ENCODE measurements at places on chromosomes 3 and 15.

GRCh38 chr3:196749125-196749524 lies 9.5 kb downstream of the PAK2 start:
- no peak for DNase-seq

DNA sequence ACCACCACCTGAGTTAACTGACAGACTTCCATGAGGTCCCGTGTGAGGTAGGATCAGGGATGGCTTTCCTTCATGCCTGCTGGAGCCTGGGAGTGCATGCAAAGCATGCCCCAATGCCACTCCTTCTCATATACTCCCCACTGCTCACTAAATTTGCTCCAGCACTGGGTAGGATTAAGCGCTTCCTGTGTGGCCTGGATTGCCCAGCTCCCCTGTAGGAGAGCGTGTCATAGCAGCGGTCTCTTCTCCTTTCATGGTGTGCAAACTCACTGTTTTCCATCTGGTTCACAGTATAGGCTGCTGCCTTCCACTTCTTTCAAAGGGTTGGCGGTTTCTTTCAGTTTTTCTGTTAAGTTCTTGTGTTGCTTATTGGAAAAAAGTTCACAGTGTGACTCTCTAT lies 34.1 kb upstream of the ABI3BP start:
- DNase-seq: no peak

DNA sequence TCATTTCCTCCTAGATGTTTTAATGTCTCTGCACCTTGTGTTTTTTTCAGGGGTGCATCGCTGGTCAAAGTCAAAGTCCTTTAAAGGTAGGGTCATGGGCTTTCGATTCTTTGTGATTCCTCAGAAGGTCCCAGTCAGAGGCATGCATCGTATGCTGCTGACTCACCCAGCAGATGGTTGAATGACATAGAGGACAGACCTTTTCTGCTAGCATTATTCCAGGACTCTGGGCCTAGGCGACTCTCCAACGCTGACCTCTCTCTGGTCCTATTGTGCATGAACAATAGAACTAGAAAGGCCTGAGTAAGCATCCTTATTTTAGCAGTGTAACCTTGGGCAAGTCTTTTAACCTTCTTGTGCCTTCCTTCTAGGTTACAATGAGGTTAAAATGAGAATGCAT lies 75.9 kb downstream of the DGKG start:
- no peak for DNase-seq

DNA sequence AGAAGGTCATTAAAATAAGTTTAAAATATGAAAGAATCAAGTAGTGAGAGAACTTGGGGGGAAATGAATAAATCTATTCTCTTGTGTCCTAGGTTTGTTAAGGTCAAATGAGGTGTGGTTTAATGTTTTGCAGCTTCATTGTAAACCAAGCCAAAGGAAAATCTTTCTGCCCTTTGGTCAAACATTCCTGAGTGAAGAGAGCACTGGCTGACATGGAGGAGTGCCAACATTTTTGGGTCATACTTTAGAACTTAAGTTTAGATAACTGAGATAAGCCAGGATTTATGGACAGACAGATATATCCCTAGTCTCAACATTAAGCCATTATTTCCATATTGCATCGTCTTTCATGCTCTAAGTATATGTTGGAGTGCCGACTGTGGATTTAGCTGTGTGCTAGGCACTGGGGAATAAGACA lies 66.4 kb downstream of the PTPRG start:
- DNase-seq: no peak

DNA sequence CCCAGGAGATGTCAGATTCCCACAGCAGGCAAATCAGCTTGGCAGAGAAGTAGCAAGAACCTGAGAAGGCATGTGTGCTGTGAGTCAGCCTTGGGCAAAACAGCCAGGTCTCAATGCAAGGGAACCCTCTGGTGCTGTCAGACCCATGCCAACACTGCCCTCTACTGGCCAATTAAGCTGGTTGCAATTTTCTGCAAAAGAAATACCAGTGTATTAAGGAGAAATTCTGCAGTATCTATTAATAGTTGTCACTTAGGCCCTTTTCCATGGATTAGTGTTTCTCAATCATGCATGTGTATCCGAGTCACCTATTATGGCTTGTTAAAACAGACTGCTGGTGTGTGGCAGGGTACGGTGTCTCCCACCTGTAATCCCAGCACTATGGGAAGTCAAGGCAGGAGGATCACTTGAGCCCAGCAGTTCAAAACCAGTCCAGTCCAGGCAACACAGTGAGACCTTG lies 26.2 kb downstream of the MAP4 start:
- peak; percentile 59 for DNase-seq

DNA sequence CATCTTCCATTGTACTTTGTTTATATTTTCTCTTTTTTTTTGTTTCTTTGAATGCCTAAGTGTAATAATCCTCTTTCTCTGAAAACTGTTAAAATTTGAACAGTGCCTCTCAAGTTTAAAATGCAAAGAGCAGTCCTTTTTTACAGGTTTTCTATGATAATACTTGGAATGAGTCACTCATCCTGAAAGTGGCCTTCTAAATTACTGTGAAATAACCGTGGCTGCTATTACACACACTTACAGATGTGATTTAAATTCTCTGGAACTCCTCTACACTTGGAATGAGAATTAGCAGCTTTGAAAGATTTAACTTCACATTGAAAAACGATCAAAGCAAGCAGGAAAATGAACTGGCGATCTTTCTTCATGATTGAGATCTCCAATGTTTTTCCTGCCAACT lies 105.9 kb downstream of the ROBO1 start:
- no peak for DNase-seq

DNA sequence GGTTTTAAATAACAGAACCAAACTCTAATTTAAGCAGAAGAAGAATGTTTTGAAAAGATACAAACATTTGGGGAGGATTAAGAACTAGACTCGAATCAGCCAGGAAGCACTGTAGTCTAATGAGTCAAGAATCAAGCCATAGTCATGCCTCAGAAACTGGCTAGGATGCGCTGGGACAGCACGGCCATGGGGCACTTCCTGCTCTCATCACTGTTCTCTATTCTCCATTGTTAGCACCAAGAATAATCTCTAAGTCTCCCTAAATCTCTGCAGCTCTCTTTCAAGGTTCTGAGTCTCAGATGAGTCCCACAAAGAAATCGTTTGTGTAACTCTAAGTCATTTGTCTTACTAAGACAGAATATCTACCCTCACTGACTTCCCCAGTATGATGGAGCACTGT lies 399.0 kb upstream of the KCNMB2 start:
- no peak for DNase-seq

GRCh38 chr3:56629451-56629850 lies 53.6 kb downstream of the TASOR start:
- DNase-seq: no peak

DNA sequence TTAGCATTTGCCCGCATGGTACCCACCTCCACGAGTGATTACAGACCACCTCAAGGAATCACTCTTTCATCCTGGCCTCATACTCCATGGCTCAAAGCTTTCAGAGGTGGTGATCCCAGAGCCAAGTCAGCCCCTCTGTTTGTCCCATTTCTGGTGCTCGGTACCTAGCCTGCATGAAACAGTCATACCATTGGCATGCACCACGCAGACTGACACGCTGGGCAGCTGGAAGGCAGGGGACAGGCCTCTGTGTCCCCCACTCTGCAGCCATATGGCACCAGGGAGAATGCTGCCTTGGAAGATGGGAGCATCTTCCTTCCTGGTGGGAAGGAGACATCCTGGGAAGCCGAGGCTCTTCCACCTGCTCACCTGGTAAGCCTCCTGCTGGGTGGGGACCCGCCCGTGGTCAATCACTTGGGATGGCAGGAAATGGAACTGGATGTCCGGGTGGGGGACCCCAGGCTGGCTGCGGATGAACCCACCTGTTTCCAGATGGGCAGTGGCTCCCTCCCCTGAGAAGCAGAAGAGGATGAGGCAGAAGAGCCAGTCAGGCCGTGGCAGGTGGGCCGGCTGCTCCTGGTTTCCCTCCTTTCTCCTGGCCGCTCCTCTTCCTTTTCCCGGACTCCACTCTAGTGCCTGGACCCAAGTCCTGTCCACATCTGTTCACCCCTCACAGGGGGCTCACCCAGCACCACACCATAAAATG lies 26.9 kb downstream of the CHDH start:
- DNase-seq: no peak

DNA sequence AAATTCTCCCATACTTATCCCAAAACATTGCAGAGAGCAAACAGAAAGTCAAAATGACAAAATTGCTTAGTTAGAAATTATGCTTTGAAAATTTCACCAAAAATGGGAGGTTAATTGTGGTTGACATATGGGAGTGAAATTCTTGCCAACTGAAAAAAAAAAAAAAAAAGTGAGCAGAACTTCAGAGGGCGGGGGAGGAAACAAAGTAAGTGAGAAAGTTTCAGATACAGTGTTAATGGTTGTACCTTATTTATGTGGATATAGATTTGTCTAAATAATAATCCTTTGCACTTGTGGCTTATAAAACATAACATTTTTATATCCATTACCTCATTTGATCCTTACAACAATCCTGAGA lies 91.5 kb upstream of the RAP2B start:
- DNase-seq: no peak

DNA sequence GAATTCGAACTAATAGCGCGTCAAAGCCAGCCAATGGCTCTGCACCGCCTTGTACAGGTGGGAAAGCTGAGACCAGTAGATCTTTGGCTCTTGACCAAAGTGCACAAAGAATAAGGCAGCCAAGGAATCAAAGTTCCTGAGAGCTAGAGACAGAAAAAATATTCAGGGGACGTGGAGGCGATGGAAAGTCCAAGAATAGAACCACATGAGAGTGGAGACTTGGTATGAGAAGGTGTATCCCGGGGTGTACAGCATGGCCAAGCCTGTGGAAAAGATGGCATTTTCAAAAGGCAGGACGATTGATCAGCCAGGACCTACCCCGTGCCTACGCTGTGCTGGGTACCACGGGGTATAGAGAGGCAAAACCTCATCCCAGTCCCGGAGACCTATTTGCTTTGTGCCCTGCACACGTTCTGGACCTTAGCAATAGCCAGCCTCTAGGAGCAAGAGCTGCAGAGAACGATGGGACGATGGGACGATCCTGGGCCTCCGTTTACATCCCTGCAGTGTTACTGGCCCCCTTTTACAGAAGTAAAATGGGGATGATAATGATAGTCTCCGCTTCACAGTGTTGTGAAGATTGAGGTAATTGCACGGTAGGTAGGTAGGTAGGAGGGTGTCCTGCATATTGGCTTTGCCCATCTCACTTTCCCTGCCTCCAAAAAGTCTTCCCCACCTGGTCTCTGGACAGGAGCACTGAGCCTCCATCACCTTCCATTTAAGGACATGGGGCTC lies 583 bp upstream of the RBSN start:
- DNase-seq: no peak

- no peak for DNase-seq
Observed at GRCh38 chr15:60384053-60384452, 13.7 kb downstream of the ANXA2 start.

GRCh38 chr15:70722266-70723121 lies 40.9 kb downstream of the UACA start:
- DNase-seq: peak; percentile 23

DNA sequence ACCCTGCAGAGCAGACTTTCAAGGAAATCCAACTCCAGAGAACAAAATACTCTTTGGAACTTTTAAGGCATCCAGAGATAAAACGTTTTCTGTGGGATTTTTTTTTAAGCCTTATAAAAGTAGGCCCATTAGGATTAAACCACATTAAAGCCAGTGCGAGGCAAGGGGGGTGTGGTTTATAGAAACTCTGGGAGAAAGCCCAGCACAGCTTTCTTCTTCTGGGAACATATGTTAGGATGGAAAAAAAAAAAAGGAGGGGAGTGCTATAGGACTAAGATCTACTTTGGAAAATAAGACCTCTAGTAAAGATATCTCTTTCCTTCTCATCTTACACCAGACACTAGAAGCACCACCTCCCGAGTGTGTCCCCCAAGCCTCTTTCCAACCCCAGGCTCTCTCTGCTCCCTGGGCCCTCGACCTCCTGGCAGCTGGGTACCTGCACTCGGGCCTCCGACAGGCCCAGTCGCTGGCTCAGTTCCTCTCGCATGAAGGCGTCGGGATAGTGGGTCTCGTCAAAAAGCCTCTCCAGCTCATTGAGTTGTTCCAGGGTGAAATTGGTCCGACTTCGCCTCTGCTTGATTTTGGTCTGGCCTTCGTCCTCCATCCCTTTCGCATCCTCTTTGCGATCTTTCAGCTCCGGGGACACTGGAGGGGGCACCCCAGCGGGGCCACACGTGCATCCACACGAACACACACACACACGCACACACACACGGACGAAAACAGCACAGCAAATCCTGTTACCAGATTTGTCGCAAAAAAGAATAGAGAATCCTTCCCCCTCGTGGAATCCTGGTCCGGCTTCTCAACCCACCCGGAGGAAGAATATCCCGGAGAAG lies 3.8 kb downstream of the SHOX2 start:
- DNase-seq: no peak

GRCh38 chr3:18079739-18080138 lies 337.3 kb upstream of the TBC1D5 start:
- DNase-seq: no peak

GRCh38 chr3:122415104-122415744 lies 638 bp downstream of the WDR5B start:
- DNase-seq: no peak

- no peak for DNase-seq
Observed at GRCh38 chr15:28260722-28261121, 61.3 kb downstream of the HERC2 start.

- DNase-seq: no peak
Observed at GRCh38 chr15:99115300-99116215, 10.7 kb downstream of the SYNM start.

GRCh38 chr15:51161491-51162220 lies 67.0 kb upstream of the TNFAIP8L3 start:
- no peak for DNase-seq

DNA sequence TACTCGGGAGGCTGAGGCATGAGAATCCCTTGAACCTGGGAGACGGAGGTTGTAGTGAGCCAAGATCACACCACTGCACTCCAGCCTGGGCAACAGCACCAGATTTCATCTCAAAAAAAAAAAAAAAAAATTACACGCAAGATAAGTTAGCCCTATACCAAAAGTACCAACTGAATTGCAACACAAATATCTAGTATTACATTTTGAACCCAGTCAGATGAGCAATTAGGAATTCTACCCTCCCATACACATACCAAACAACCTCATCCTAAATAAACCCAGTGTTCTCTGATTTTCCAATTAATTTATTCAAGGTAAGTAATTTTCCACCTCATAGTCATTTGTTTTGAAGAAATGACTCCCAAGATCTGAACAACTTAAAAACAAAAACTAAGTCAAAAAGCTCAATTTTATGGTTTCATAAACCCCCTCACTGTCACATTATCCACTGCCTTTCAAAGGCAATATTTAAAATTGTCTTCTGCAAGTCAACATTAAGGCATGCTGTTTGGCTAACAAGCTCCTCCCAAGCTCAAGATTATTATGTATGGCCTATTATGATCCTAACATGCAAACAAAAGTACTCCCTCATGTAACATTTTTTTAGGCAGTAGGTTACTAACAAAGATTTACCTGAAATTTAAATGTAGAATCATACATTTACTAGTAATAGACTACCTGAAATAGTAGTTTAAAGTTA lies 4.5 kb downstream of the RAF1 start:
- DNase-seq: no peak

DNA sequence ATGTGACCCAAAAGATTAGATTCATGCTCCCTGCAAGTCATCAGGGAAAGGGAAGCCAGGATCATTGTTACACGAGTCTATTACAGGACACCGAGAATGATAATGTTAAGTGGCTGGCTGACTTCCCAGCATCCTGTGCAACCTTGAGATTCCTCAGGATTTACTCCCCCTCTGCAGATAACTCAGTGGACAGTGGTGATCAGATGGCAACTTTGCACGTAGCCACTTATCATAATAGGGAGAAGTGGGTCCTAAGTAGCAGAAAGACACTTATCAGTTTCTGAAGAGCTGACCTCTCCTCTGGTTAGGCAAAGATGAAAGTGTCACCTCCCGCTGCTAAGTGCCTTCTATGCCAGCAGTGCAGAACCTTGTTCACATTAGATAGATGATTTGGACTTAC lies 6.7 kb upstream of the TMPRSS7 start:
- DNase-seq: peak; percentile 34

- DNase-seq: no peak
Observed at GRCh38 chr3:159629329-159630084, 359.1 kb upstream of the IL12A start.
